ENCODE measurements at places on chromosomes 2 and 18.

- peak; percentile 5 for ATAC-seq
Observed at GRCh38 chr2:95051626-95052025, 26.1 kb downstream of the MAL start.

DNA sequence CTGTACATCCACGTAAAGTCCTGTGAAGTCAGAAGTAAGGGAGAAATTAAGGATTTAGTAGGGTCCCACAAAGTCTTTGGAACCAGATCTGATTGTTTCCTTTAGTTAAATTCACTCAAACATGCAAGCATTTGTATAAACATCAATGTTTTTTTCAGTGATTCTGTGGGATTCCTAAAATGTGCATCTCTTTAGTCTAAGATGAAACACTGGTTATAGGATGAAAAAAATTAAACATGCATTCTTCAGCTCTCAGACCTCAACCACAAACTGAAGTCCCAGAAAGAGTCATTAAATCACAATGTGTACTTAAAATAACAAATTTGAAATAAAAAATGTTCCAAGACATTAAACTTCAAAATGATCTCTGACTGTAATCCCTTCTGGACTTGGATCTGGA lies 76.5 kb upstream of the APCDD1 start:
- ATAC-seq, result no peak

- ATAC-seq, result no peak
Observed at GRCh38 chr2:235897992-235898391, 270.2 kb downstream of the GBX2 start.

DNA sequence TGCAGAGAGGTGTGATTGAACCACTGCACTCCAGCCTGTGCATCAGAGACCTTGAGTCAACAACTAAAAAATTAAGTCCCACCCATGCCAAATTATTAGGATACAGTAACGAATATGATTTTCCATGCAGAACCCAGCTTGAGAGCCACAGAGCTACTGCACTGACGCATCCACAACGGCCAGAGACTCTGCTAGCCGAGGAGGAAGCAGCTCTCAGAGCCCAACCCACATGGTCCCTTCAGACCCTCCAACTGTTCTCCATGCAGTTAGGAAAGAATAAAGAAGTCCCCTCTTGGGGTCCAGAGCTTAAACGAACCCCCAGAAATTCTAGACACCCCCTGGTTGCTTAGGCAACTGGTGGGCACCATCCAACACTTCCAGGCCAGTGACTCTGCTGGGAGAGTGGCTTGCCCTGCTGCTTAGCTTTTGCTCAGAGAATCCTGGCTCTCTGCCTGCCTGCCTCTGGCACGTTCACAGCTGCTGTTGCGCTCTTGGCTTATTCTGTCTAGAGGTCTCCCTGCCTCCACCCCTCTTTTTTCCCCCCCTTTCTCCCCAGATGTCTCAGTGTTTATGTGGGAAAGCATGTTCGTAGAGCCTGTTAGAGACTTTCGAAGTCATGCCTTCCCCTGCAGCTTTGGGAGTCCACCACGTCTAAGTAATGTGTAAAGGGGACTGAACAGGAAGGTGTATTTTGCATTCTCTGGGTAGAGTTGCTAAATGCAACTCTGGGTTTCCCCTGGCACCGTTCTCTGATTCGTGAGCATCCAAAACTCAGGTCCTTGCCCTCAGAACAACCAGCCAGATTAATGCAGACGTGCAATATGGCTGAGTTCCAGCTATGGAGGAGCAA lies 26.0 kb upstream of the SP3 start:
- peak; percentile 61 for ATAC-seq

- ATAC-seq, result no peak
Observed at GRCh38 chr2:5592916-5593315, 99.3 kb upstream of the SOX11 start.

- ATAC-seq, result no peak
Observed at GRCh38 chr18:44051026-44051425, 629.7 kb upstream of the SETBP1 start.

All from esophagus mucosa (tissue), 1 donor.